Caudate nucleus (tissue), 63 donors: ENCODE measurements at places on chromosomes 5 and 9.

- no peak for DNase-seq
Measured at GRCh38 chr5:103793595-103794182, 231.1 kb upstream of the NUDT12 start.

DNA sequence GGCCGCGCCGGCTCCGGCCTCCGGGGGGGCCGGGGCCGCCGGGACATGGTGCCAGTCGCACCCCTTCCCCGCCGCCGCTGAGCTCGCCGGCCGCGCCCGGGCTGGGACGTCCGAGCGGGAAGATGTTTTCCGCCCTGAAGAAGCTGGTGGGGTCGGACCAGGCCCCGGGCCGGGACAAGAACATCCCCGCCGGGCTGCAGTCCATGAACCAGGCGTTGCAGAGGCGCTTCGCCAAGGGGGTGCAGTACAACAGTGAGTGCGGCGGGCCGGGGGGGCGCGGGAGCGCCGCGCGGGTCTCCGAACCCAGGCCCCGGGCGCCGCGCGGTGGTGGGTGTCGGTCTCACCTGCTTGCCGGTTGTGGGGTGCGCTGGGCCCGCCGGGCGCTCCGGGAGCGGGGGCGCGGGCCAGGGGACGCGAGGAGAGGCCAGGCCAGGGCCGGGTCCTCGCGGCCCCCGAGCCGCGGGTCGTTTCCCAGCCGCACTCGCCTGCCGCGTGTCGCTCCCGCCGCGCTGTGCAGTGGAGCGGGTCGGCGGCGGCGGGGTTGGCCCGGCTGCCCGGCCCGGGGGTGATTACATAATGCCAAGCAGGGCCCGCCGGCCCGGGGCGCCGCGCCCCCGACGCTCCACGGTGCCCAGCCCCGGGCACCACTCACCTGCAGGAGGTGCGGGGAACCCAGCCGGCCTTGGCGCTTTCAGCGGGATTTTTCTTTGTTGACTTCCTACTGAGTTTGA lies 492 bp downstream of the RABL6 start:
- DNase-seq: no peak

- peak; percentile 17 for DNase-seq
Measured at GRCh38 chr5:68344447-68345111, 129.0 kb downstream of the PIK3R1 start.

DNA sequence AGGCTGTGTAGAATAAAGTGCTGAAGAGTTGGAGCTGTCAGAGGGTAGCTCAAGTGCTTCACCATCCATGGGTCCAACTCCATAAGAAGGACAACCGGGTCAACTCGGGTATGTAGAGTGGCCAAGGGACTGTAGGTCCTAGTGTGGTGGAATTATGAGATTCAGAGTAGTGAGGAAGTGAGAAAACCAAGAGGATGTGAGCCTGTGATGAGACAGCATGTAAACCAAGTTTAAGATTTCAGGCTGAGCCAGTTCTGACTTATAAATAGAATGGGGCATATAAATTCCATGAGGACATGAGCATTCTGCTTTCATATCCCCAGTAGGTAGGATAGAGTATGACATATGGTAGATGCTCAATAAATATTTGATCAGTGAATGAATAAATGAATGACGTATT lies 96.3 kb downstream of the CFAP95 start:
- no peak for DNase-seq

GRCh38 chr9:80878556-80878955 lies 810.8 kb downstream of the TLE1 start:
- no peak for DNase-seq

GRCh38 chr5:141778206-141778605 lies 96.2 kb upstream of the ARAP3 start:
- DNase-seq: peak; percentile 72

- no peak for DNase-seq
Measured at GRCh38 chr5:118722122-118723020, 266.0 kb downstream of the DTWD2 start.

- DNase-seq: no peak
Measured at GRCh38 chr9:100186356-100186755, 87.3 kb downstream of the INVS start.

DNA sequence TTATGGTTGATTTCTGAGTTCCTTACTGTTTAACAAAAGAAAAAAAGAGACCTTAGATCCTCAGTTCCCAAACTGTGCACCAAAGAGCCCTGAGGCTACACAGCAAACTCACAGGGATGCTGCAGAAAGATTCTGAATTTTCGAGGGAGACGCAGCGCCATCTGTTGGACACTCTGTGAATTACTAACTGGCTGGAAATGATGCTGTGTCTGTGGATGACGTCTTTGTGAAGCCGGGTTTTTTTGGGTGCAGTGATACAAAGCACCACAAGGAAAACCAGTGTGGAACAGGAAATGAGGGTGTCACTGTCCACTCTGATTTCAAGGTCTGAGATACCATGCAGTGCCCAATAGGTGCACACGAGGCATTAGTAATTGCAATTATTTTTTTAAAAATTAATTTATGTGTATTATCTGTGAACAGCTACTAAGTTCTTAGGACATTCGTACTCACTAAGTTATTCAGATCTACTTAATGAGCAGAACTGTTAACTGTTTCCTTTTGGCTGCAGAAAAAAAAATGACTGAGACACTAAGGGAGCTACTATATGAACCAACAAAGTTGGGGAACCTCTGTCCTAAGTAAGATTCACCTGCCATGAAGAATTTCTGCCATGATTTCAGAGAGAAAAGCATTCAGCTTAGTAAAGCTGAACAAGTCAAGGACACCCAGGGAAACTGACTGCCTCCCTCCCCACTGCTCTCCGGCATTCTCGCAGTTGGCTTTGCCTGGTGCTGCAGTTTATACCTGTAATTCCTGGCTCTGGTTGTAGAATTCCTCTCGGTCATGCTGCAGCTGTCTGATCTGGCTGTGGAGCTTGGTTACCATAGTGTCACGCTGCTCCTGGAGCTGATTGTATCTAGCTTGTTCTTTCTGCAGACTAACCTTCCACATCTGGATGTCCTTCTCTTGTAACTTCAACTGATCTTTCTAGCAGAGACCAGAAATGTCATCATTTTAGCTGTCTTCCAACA lies 23.4 kb downstream of the SPACA9 start:
- peak; percentile 51 for DNase-seq

GRCh38 chr5:37002176-37002751 lies 125.7 kb downstream of the NIPBL start:
- no peak for DNase-seq

- no peak for DNase-seq
Measured at GRCh38 chr5:33848554-33848953, 43.2 kb downstream of the ADAMTS12 start.

DNA sequence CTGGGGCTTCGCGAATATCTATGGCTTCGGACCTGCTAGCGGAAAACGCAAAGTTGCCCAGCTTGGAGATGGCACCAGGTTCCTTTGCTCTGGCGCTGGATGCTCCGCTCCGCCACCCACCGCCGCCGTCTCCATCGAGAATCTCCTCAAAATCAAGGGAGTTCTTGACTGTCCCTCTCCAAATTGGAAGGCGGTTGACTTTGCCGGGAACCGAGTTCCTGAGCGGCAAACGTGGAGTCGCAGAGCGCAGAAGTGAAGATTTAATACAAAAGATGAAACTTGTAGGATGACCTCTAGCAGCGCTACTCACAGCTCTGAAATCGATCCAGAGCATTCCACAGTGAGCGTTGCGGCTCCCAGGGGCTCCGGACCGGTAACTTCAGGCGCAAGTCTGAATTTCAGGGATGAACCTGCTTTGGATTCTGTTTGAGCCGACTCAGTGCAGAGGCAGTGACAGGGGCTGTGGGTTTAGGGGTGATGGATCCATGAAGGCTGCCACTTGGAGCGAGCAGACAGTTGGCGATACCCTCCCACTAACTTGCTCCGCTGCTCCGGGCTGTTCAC lies 1641.5 kb upstream of the C9orf72 start:
- no peak for DNase-seq

DNA sequence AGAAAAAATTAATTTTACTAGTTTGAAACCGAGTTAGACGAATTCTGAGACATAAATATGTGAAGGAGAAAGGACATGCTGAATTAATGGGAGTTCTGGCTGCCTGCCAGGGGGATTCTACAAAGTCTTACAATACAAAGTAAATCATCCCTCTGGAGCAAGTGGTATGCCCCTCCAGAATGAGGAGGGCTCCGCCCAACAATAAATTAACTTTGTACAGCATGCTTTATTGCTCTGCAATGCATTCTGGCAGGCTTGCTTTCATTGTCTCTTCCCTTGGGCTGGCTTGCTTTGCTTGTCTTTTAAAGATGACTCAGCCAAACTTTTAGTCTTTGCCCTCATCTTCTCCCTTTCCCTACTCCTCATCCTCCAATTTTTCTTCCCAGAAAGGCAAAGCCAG lies 11.7 kb upstream of the PCDHB1 start:
- DNase-seq: peak; percentile 3

GRCh38 chr5:175866377-175866907 lies 4.9 kb upstream of the CPLX2 start:
- no peak for DNase-seq

- no peak for DNase-seq
Measured at GRCh38 chr9:118222375-118222774, 518.2 kb downstream of the TLR4 start.

DNA sequence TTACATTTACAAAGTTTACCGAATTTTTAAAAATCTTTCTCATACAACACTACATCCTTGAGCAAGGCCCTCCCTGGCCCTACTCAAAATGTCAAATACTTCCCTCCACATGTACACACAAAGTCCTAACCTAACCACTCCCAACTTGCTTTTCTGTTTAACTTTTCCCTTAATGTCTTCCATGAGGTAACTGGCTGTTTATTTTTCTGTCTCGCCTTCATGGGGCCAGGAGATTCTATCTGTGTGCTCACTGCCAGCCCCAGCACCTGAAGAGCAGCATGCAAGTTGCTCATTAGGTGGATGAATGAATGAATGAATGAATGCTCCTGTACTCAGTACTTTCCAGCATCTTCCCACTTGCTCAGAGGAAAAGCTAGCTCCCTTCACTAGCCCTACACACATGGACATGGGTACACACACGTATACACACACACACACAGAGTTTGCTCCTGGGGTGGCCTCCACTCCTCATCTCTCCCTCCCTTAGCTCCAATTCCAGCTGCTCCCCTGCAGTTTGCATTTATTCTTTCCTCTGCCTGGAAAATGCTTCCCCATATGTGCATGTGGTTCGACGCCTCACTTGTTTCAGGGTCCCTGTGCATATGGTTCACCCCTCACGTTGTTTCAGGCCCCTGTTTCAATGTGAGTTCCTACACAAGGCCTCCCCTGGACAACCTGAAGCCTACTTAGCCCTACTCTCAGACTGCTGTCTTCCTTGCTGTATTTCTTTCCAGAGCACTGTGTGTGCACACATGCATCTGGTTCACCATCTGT lies 165.2 kb downstream of the ROR2 start:
- DNase-seq: no peak

DNA sequence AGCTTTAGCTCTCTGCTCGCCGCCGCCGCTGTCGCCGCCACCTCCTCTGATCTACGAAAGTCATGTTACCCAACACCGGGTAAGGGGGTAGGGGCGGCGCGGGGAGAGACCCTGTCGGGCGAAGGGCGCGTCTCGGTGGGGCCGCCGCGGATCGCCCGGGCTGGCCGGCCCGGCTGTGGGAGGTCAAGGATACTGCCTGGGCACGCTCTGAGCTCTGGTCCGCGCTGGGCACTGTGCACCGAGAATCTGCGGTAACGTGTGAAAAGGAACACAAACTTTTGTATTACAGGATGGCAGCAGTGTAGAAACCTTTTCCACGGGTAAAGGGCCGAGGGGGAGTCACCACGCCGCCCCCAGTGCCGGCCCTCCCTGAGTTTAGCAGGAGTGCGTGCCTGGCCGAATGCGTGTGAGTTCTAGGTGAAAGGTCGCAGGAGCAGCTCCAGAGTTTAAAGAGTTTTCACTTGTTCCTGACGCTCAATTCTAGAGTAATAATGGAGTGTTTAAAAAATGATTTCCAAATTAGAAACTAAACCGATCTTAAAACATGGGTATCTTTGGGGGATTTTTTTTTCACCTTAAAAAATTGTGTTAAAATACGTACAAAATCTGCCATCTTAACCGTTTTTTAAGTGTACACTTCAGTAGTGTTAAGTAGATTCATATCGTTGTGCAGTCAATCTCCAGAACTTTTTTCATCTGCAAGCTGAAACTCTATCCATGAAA lies at the start of gene HSDL2:
TSS of gene HSDL2 (plus strand) at position 7 of the 723 bp plus-strand sequence. CDS start at position 63, 56 bp downstream.
- no peak for DNase-seq

DNA sequence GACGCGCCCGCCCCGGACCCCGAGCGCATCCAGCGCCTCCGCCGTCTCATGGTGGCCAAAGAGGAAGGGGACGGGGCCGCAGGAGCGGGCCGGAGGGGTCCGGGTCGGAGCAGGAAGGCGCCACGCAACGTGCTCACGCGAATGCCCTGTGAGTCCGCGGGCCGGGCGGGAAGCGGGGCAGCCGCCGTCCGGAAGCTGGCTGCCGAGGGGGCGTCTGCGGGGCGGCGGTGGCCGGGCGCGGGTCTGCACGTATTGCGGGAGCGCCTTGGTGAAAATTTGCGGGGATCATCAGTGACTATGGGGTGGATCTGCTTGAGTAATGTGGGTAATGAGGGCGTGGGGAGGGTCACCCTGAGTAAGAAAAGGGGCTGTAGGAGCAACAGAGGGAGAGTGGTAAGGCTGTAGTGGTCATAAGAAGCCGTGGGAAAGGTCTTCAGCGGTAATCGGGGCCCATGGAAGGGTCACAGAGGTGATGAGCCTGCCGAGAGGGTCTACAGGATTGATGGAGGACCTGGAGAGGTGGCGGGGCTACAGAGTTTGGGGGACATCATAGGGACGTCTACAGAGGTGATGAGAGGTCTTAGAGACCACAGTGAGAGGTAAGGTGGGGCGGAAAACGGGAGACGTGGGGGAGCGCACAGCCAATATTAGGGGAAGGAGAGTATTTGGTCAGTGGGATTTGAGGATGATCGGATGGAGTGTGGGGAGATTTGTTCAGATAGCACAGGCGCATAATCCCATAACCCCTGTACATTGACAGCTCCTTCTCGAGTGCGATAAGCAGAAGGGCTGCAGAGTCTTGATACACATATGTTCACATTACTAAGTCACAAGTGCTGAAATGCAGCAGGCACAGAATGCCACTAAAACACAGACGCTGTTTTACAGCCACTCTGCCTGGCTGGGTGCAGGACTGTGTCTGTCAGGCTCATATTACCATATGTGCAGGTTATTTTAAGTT lies 819 bp downstream of the LSM11 start:
- no peak for DNase-seq

GRCh38 chr5:36763454-36763853 lies 113.1 kb upstream of the NIPBL start:
- no peak for DNase-seq

DNA sequence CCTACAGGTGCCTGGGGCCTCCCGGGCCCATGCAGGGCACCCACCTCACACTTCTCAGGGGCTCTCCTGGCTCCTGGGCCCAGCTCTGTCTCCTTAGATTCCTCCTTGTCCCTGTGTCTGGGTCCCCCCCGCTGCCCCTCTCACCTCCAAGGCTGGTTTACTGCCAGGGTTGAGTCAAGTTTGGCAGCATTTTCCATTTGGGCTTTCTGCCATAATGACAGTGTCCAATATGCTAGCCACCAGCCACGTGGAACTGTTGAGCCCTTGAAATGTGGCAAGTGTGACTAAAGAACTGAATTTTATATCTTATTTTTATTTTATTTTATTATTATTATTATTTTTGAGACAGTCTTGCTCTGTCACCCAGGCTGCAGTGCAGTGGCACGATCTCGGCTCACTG lies 1.9 kb downstream of the TTC16 start:
- DNase-seq: no peak
